ENCODE measurements at places on chromosomes 7 and 10.

DNA sequence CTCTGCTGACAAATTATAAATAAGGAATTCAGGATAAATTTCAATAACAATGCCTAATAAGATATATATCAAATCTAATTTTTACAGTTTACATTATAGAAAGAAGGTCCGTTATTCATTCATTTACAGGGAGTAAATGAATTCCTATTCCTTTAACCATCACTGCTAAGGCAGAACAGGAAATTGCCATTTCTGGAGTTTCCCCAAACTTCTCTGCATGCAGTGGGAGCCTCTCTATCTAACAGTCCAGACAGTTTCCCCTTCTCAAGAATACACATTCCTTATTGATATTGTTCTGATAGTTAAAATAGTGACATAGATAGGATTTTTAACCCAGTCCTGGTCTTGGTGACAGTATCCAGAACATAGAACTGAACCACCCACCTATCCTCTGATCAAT lies 24.3 kb downstream of the MKI67 start:
- no peak for DNase-seq

GRCh38 chr7:26060733-26061677 lies 91.0 kb upstream of the NFE2L3 start:
- DNase-seq, result no peak

GRCh38 chr7:81190997-81191768 lies 272.3 kb upstream of the SEMA3C start:
- no peak for DNase-seq

DNA sequence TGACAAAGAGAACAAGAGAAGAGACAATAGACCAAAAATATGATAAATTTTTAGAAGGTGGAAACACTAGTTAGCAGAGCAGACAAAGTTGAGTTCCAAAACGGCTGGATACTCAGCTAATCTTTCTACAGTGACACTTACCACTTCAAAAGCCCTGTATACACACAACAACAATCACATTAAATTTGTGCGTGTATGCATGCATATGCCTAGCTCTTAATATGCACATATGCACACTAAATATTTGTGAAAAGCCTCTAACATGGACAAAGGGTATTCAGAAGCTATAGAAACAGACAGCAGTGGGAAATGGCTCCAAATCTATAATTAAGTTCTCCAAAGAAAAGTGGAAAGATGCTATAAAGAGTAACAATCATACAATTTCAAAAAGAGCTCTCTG lies 476.4 kb downstream of the HTR7 start:
- no peak for DNase-seq

GRCh38 chr10:103901299-103901698 lies 16.7 kb downstream of the STN1 start:
- peak; percentile 25 for DNase-seq

DNA sequence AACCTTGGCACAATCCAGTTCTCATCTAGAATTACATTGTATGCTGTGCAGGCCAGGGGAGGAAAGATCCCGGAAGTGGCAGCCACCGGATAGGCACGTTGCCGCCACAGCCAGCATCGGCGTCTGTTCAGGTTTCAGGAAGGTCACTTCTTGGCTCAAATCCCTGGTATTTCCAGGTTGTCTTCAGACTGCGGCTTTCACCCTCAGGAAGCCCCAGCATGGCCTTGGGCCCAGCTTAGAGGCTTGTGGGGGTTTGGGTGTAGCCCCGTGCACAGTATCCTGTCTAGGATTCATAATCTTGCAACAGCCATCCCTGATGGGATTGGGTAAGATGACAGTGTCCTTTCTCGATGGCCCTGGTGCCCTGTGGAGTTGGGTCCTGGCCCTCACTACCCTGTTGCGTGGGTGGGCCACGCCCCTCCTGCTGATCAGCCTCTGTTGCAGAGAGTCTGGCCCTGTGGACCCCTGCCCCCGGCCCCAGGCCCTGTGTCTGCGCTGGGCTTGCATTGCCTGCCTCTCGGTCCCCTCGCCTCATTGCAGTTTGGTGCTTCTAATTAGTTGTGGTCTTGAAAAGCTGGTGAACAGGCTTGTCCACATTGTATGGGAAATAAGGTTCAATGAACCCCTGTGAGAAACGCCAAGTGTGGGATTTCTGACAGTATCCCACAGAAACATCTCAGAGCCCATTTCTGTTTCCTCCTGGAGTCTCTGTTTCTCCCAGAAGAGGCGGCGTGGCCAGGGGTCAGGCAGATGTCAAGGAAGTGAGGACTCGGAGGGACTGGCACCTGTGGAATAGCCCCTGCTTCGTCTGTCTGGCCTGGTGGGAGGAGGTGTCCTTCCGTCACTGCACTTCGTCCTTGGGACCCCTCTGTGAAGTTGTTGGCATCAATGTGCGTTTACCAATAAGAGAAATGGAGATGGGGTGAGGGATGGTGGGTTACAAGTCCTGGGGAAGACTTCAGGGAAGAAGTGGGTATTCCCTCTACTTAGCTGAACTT lies 77.5 kb downstream of the MGMT start:
- DNase-seq, result no peak

DNA sequence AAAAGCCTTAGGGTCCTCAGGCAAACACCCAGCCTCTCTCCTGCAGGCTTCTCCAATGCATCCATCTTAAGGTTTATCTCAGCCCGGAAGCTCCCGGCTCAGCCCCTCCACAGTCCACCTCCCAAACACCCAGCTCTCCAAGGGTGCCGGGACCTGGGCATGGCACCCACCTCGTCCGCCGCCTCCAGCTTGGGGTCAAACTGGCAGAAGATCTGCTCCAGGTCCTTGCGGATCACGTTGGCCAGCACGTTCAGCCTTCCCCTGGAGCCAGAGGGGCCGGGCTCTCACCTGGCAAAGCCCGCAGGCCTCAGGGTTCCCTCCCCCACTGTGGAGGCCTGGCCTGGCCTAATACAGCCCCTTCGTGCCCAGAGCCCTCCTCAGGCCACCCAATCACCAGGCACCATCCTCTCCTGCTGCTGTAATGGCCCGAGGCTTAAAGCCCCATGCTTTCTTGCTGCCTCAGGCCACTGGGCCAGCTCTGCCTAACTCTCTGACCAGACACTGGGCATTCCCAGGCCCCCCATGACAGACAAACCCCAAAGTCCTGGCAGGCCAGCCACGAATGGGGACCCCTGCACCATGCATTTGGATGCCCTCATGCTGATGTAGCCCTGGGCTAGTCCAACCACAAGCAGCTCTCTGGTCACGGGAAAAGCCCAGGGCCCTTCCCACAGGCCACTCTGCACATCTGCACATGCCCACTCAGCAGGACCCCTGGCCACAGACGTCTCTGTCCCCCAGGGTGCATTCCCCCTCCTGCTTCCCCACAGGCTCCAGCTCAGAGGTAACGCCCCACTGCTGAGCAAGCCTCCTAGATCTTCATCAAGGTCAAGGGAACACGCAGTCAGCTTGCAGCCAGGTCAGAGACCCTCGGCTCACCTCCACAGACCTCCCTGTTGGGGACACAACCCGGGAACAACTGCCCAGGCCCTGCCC lies 12.3 kb downstream of the OGDHL start:
- no peak for DNase-seq

GRCh38 chr10:98172073-98172472 lies 37.6 kb downstream of the R3HCC1L start:
- no peak for DNase-seq

DNA sequence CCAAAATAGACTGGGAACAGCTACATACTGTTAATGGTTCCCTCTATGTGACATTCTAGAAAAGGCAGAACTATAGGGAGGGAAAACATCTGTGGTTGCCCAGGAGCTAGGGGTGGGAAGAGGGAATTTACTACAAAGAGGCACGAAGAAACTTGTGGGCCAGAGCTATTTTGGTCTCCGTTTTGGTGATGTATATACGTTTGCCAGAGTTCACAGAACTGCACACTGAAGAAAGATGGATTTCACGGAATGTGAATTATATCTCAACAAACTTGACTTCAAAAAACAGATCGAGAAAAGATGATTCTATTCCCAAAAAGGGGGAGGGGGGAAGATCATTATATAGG lies 386 bp upstream of the AS3MT start:
- no peak for DNase-seq

DNA sequence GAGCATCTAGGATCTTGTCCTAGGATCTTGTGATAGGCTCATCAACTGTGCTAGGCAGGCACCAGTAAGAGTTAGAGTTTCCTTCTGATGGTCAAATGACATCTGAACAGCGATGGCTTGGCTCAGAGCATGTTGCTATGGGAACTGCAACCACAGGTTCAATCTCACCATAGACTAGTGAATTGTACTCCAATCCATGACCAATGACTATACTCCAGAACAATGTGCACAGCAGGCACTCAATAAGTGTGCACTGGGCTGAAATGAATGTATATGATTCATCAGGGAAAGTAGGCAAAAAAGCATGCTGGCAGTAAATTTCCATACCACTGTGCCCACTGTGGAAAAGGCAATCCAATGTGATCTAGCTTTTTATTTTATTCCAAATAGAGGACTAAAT lies 163.6 kb upstream of the HPS1 start:
- DNase-seq, result no peak

DNA sequence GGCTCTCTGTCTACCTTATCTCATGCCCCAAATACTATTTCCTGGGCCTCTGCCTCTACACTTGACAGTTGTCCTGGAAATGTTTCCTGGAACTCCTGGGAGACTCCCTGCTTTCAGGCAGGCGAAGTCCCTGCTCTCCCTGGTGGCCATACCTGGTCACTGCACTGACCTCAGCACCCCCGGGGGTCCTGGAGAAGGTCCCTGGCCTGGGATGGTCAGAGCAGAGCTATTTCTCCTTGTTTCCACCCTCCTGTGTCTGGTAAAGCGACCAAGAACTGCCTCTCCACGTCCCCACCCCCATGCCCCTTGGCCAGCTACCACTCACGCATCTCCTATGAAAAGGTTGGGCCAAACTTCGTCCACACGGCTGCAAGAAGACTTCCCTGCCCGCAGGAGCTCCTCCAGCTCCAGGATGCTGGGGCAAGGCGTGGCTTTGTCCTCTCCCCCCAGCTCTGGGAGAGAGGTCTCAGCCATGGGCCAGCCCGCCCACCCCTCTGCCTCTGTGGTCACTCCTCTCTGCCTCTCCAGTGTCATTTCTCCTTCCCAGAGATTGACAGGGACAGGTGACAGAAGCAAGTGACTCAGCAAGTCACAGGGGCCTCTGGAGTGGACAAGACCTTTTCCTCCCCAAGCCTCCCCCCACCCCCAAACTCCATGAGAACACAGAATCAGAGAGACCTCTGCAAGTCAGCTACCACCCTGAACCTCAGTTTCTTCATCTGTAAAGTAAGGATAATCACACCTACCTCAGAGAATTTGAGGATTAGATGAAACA lies 2.6 kb upstream of the SAMD8 start:
- no peak for DNase-seq

DNA sequence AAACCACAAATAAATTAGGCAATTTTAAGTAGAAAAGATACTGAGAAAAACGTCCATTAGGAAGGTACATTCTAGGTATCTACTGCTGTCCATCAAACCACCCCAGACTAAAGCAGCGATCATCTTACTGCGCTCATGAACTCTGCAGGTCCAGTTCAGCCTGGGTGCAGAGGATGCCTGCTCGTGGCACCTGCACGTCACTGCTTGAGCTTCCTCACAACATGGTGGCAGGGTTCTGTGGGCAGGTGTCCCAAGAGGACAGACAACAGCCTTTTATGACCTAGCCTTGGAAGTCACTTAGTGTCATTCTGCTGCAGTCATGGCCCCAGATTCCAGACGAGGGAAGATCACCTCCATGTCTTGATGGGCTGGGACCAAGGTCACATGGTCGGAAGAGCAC lies 93.4 kb downstream of the MICALL2 start:
- DNase-seq, result no peak

- DNase-seq, result no peak
Observed at GRCh38 chr10:31847515-31847914, 81.1 kb downstream of the ARHGAP12 start.

DNA sequence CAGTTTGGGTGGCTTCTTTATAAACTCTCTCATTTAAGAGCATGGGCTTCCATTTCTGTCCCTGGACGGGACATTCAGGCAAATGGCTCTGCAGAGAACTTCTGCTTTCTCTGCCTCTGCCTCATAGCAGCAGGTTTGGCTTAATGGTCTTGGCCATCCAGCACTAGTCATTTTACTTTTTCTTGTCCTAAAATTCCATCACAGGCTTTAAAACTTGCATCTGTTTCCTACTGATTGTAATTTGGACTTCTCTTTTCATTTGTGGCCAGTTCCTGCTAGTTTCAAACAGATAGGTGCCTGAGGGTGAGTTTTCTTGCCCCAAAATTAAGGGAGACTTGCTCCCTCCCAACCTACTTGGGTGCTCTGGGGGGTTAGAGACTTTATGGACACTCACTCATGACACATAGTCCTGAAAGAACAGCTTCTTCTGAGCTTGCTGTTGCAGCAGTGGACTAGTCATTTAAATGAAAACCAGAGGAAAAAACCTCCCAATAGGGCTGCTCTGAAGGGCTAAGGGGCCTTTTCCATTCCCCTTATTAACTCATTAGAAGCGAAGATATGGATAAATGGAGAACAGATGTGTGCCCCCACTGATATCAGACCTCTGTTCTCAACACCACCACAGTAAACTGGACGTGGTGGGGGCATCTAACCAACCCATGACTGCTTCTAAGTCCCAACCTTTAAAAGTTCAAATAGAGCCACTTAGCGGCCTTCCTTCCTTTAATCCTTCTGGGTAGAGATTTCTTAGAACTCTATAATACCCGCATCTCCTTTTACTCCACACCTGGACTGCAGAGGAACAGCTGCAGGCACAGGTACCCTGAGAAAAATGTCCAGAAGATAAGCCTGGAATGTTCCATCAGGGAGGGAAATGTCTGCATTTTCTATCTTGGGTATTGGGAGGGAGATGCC lies 38.8 kb downstream of the SVOPL start:
- DNase-seq, result no peak

DNA sequence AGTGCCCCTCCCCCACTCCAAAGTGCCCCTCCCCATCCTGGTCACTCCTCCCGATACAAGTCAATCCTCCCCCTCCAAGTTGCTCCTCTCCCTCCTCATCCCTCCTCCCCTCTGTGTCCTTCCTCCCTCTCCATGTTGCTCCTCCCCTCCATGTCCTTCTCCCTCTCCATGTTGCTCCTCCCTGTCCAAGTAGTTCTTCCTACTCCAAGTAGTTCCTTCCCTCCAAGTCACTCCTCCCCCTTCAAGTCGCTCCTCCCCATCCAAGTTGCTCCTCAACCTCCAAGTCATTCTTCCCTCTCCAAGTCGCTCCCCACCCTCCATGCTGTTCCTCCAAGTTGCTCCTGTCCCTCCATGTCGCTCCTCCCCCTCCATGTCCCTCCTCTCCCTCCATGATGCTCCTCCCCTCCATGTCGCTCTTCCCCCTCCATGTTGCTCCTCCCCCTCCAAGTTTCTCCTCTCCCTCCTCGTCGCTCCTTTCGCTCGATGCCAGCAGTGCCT lies 8.6 kb upstream of the WBP1L start:
- no peak for DNase-seq

- DNase-seq, result no peak
Observed at GRCh38 chr7:30922596-30922995, 10.9 kb downstream of the AQP1 start.

GRCh38 chr7:157337316-157338149 lies 729 bp downstream of the DNAJB6 start:
- peak; percentile 52 for DNase-seq
